IMR-90 (cell line): ENCODE measurements at places on chromosomes 2 and 18. TPM values are rescaled to one million over a fixed set of nuclear protein-coding genes. Genes with fewer than 3 reads are reported as not detected.

DNA sequence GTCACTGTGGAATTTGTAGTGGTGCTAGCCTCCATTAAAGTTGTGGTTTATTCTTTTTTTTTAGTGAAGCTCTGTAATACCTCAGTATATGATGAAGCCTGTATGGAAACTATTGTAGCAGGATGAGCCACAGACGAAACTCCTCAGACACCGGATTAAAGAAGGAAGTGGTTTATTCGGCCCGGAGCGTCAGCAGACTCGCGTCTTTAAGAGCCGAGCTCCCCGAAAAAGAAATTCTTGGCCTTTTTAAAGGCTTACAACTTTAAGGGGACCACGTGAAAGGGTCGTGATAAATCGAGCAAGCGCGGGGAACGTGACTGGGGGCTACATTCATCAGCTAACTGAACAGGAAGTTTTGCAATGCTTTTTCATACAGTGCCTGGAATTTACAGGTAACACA is 8.1 kb upstream of the CCL20 start:
- no peak for DNase-seq

DNA sequence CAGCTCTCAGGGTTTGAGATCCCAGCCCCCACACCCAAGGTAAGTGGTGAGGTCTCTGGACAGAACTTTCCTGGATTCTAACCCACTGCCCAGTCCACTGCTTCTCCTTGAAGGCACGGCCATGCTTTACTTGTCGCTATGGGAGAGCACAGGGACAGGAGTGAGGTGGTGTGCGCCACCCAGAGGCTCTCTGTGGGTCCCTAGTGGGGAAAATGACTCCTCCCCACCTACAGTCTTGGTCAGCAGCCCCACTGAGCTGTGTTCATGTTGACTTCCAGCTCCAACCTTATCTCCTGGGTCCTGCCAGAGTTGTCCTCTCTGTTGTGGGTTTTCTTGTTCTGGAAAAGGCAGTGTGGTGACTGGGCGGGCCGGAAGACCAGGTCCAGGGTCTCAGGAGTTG is 11.1 kb downstream of the TET3 start:
- no peak for DNase-seq

GRCh38 chr2:116545286-116546068 is 1269.0 kb upstream of the DDX18 start:
- DNase-seq, result no peak

The NAT8 gene
- total RNA-seq, result not detected in 2 replicates

The WDR75 gene
- total RNA-seq, result 52.2 and 56.9 TPM in 2 replicates

The KLHL30 gene
- total RNA-seq, result under 0.01 TPM in 1 of 2 replicates, not detected in the other

The CYP27A1 gene
- 4.2 and 5.2 TPM in 2 replicates for total RNA-seq

GRCh38 chr2:41580806-41581205 is 467.0 kb upstream of the PKDCC start:
- no peak for DNase-seq

The LIPG gene
- under 0.01 TPM in 1 of 2 replicates, not detected in the other for total RNA-seq

The ABCG5 gene
- total RNA-seq, result not detected in 2 replicates

DNA sequence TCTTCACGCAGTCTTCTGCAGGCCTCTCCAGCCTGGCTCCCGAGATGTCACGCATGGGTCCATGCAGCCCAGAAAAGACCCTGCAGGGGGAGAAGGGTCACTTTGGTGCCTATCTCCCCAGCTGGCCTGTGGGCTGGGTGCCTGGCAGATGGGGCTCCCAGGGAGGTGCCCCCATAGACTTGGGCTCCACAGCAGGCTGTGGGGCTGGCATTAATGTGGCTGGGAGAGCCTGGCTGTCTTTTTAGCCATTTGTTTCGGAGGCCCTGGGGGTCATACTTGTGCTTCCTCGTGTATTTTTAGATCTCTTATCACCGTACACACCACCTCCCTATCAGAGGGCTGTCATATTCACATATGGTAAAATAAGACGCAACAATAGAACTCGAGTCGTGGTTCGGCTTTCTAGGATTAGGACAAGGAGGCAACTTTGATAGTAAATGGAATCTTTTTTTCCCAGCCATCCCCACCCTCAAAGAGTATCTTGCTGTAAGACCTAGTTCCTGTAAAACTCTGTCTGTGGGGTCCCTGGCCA is 74.5 kb downstream of the LRRFIP1 start:
- DNase-seq, result no peak

- peak; percentile 92 for DNase-seq
Measured at GRCh38 chr2:221518201-221518934, 53.7 kb downstream of the EPHA4 start.

GRCh38 chr2:3665886-3666612 is 8.0 kb downstream of the ALLC start:
- no peak for DNase-seq

DNA sequence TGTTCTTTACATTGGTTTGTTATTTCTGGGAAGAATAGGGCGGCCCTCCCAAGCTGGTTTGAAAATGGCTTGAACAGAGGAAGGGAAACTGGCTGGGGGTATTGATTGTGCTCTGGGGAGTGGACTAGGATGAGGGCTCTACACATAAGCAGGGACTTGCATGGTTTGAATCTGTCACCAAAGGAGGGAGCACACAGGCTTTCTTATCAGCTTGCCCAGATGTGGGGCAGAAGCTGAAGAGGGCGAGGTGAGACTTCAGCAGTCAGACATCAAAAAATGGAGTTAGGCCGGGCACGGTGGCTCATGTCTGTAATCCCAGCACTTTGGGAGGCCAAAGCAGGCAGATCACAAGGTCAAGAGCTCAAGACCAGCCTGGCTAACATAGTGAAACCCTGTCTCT is 7.2 kb upstream of the RAB12 start:
- no peak for DNase-seq

DNA sequence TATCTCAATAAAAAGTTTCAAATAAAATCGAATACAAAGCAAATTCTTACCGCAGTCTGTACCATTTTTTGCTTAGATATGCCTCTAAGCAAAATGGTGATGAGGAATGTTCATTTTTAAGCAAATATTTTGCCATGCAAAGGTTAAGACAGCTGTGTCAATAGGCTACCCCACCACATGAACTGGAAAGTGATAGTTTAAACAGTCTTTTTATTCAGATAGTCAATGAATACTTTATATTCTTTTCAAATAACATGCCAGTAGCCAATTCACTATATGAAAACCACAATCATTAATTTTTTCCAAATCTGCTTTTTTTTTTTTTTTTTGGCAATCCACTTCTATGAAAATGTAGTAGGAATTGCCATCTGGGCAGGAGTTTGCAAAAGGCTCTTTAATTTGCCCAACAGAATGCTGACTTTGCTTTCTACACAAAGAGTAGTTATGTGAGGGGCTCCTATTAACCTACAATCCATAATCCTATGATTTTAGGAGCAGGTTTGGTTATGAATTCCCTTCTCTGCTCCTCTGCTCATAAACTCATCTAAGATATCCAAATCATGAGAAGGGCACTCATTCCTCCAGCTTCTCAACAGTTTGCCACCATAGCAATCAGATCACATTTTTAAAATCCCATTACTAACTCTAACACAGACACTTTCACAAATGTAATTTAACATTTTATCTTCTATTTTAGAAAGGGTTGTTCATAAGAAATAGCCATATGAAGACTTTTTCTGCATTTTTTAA is 69.2 kb downstream of the SLC40A1 start:
- DNase-seq, result no peak

DNA sequence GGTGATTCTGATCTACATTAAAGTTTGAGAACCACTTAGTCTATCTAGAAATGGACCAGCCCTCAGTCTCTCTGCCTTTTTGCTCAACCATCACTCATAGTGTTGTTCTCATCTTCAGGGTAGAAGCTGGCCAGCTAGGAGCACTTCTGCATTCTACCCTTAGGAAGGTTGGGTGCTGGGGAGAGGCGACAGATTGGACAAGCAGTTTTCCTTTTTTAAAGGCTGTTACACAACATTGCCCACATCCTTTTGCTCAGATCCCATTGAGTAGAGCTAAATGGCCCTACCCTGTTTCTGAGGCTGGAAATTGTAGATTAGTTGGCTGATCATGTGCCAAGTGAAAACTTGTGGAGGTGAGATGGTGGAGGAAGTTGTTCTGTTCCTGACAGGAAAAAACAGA is 35.6 kb downstream of the OSBPL6 start:
- no peak for DNase-seq

DNA sequence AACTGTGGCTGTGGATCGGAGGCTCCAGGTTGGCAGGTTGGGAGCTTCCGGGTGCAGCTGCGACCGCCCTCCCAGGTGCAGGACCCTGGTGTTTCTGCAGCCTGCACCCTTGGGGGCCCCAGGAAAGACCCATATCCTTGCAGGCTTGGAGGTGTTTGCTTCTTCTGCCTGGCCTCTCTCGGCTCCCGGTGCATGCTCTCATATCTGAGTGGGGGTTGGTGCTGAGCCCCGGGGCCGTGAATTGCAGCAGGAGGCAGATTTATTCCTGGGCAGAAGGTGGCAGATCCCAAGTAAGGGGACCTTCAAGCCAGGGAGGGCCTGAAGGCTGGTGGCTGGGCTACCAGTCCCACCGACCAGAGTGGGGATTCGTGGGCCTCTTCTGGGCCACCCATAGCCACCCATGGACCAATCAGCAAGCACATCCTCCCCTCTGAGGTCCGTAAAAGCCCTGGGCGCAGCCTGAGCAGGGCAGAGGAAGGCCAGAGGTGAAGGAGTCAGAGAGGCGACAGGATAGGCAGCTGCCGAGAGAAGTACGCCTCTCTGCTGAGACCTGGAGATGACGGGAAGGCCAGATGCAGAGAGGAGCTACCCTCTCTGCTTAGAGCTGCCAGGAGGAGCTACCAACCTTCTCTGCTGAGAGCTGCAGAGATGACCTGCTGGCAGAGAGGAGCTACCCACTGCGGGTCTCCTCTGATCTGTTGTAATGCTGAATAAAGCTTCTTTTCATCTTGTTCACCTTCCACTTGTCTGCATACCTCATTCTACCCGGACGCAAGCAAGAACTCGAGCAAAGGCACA is 1279.0 kb upstream of the LRRTM1 start:
- DNase-seq, result no peak

The SCTR gene
- total RNA-seq, result not detected in 2 replicates

GRCh38 chr2:131146231-131146630 is 41.1 kb downstream of the PLEKHB2 start:
- no peak for DNase-seq

The INHBB gene
- total RNA-seq, result 0.18 and 0.28 TPM in 2 replicates

GRCh38 chr2:231413456-231413855 is 17.9 kb downstream of the B3GNT7 start:
- no peak for DNase-seq

DNA sequence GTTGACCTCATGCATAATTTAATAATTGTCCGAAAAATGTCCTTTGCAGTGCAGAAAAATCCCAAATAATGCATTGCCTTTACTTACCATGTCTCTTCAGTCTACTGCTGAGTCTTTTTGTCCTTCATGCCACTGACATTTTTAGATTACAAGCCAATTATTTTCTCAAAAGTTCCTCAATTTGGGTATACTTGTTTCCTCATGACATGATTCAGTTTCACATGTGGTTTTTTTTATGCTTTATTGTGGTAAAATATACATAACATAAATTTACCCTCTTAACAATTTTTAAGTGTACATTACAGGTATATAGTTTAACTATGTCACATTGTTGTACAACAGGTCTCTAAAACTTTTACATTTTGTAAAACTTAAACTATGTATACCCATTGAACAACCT is 81.0 kb downstream of the EPC2 start:
- DNase-seq, result no peak

DNA sequence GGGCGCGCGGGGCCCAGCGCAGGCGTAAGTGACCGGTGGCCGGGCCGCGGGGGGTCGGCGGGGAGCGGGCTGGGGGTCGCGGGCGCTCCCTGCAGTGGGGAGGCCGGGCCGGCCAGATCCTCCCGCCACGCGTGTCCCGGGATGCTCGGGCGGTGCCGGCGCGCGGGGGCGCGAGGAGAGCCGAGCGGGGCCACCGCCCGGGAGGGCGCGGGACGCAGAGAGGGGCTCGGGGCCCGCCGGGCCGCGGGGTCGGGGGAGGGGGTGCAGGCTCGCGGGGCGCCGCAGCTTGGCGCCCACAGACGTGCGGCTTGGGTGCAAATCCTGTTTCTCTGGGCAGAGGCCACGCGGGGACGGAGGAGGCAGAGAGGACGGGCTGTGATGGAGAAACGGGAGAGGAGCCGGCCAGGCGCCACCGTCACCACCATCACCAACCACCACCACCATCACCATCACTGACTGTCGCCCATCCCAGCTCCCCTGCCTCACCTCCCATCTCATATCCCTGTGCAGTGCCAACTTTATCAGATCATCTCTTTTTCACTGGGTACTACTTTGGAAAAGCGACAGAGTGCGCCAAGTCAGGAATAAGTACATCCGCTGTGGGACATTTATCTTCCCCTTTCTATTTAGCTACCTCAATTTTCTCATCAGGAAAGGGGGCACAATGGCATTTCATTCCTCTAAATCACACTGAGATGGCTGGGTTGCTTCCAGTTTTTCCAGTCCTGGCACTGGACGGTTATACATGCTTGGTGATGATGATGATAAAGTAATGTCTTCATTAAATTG is 97.2 kb upstream of the GPR45 start:
- DNase-seq, result no peak

DNA sequence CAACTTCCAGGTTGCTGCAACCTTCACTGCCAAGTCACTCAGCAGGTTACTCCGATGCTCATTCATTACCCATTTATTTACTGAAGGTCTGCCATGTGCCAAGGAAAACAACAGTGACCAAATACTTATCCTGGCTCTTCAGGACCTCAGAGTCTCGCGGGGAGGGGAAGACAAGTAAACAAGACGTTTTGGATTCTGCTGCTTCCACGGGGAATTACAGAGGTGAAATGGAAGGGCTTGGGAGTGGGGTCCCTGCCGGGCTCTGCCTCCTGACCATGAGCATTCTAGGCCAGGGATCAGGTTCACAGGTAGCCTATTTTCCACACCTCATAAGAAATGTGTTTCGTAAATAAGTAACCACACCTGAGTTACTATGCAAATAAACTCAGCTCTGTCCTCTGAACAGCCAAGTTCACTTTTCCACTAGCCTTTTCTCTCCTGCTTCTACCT is 68.1 kb downstream of the CLHC1 start:
- no peak for DNase-seq

DNA sequence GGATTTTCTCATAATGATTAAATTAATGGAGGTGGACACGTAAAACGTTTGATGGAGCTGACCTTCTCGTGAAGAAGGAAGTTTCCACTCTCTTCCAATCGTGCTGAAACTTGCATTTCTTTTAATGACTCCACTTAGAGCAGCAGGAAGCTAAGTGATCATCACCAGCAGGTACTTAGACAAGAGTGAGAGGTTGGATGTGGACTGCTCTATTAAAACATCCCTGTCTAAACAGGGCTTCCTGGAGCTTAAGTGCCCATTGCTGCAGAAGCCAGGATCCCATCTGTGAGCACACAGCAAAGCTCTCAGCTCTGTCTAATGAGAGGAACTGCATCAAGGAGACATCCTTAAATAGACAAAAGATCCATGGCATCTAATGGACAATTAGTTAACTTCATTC is 1539.5 kb upstream of the CELF4 start:
- DNase-seq, result no peak

The SH3YL1 gene
- 18.1 and 25.3 TPM in 2 replicates for total RNA-seq

GRCh38 chr2:180747728-180748127 is 232.7 kb upstream of the UBE2E3 start:
- DNase-seq, result peak; percentile 10

- peak; percentile 36 for DNase-seq
Measured at GRCh38 chr2:166518634-166519390, 24.8 kb upstream of the SCN7A start.

GRCh38 chr2:1493431-1494126 is 80.3 kb downstream of the TPO start:
- DNase-seq, result no peak

The L3MBTL4 gene
- under 0.01 TPM in 1 of 2 replicates, not detected in the other for total RNA-seq

GRCh38 chr2:208872591-208872990 is 466.0 kb downstream of the PTH2R start:
- DNase-seq, result no peak

- no peak for DNase-seq
Measured at GRCh38 chr2:127575185-127575765, 39.8 kb downstream of the MYO7B start.

- peak; percentile 31 for DNase-seq
Measured at GRCh38 chr2:101718993-101719571, 21.6 kb downstream of the MAP4K4 start.
